ENCODE measurements at places on chromosomes 1 and 21.

DNA sequence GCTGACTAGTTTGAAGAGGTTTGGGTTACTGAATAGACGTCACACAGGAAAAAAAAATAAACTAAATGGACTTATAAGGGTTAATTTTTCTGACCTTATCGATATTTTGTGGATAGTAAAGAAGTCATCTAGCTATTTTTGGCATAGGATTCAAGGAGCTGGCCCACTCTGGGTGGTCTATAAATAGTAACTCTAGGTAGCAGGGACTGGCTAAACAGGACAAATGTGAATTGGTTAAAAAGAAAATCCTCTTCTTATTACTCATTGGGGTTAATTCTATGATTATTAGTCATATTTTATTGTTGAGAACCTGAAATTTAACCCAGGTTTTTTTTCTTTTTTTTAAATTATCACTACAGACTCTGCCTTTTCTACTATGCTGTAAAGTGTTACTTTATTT lies 61.7 kb downstream of the ATF6 start:
- no peak for DNase-seq

GRCh38 chr1:119929643-119930315 lies 33.5 kb upstream of the ADAM30 start:
- no peak for DNase-seq

DNA sequence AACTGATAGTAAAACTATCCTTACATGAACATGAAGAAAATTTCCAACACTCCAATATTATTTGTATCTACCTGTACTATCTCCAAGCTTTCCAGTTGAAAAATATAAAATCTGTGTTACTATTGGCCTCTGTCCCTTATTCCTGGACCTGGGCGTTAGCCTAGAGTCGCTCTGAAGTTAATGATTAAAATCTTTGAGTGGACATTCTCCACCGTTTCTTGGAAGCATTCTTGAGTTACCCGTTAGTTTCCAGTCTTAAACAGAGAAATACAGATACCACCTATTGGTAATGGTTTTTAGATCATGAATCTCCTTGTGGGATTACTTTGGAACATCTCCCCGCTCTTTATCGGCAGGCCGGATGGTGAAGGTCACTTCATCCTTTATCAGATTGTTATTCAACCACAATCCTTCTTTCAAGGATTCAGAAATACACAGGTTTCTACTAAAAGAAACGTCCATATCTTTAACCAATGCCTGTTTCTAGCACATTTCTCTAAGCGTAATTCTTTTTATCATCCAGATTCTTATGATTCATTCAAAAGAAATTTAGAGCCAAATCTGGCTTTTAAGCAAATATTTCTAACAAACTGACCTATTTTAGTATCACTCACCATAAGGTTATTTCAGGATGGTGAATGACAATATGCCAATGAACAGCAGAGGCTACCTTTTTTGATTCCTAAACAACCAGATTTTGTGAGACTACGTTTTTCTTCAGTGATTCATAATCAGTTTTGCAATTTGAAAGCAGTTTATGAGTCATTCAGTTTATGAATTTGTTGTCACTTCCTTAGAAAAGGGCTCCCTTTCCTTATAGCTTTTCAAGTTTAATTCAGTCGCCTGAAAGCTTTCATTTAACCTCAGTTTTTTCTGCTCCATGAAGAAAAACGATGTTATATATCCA lies 70.2 kb upstream of the ERRFI1 start:
- no peak for DNase-seq

DNA sequence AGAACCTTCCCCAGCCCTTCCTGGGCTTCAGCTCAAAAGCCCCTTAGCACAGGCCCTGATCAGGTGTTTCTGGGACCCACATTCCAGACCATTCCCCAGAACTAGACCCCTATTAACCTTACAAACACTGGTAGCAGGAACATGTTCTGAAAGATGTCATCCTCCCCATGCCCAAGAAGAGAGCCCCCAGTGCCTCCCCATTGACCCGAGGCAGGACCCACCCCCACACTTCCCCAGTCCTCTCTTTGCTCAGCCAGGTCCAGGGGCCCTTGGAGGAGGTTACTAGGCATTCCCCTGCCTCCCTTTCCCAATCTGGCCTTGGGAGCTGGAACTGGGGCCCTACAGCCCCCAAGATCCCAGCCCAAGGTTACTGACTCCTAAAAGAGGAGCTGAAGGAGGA lies 38.9 kb upstream of the HMGB4 start:
- DNase-seq, result no peak

DNA sequence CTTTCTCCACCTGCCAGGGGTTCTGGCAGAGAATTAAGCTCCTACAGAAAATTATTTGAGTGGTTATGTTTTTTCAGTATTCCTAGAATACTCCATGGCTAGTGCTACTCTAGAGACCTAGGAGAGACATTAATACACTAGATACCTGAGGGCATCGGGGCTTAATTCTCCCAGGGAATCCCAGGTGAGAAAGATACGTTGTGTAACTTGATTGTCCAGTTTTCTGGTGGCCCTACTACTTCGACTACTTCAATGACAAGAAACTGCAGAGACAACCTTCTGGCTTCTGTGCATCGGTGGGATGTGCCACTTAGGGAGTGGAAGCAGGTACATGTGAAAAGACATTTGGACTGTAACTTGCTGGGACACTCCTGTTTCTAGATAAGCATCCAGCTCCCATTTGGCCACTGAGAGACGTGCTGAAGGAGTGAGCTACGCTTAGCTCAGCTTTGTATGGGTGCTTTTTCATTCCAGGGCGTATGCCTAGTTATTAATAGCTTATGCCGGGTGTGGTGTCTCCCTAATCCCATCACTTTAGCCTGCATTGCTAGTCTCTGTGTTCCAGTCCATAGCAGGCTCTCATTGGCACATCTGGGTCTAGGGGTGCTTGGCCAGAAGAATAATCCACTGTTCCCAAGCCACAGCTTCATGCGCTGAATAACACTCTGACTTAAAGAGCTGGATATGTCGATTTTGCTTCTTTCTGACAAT lies 300.7 kb downstream of the SIPA1L2 start:
- no peak for DNase-seq

- DNase-seq, result no peak
These were observed 50.1 kb upstream of the ECE1 start for GRCh38 chr1:21340230-21340945.
